ENCODE measurements at places on chromosomes 3 and 15. TPM values are rescaled to one million over a fixed set of nuclear protein-coding genes. Genes with fewer than 3 reads are reported as not detected.

GRCh38 chr3:177538750-177539730, 341.8 kb upstream of the TBL1XR1 start:
- DNase-seq, result peak; percentile 16

The MEGF11 gene
- 0.73 TPM for total RNA-seq

The ATP13A5 gene
- total RNA-seq, result not detected

DNA sequence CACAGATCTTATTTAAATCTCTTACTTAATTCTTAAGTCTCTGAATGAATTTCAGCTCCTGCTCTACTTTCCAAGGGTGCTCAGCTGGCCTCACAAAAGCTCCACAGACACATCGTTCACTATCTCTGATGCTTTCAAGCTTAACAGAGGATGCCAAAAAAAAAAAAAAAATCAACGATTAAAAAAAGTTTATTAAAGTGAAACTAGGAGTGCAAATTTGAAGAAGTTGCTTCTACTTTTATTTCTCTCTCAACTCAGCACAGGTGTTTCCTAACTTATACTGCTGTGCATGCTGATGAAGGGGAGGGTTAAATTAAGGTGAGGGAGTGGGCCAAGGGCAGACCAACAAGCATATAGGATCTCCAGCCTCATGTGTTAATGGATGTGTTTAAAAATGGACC, 157.2 kb downstream of the TIGIT start:
- DNase-seq, result no peak

DNA sequence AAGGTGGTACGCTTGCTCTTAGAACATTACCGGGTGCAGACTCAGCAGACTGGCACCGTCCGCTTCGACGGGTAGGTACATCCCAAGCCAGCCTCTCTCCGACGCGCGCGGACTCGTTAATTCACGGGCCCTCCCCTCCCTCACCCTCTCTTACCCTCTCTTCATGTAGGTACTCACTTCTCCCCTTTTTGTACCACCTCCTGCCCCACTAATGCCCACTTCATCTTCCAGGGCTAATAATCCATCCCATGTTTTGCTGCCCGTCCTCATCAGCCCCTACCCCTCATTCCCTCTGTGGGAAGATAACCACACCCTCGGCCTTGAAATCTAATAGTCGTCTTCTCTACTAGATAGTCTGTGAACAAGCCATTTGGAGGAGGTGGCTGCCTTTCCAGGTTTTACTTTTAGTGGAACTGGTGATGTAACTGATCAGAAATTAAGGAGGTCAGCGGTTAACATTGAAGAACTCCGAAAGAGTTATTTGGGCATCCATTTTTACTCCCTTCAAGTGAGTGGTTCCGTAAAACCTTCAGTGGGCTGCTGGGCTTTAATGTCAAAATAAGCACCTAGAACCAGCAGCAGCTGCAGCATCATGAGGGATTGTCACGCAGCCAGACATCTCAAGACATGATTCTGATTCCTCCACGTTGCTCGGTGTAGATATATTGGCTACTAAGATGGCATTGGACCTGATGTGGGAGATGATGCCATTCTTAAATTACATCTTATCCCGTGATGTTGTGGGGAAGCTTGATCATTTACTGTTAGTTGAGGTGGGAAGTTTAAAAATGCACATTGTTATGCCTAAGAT, 1.3 kb downstream of the FEM1B start:
- DNase-seq, result no peak

DNA sequence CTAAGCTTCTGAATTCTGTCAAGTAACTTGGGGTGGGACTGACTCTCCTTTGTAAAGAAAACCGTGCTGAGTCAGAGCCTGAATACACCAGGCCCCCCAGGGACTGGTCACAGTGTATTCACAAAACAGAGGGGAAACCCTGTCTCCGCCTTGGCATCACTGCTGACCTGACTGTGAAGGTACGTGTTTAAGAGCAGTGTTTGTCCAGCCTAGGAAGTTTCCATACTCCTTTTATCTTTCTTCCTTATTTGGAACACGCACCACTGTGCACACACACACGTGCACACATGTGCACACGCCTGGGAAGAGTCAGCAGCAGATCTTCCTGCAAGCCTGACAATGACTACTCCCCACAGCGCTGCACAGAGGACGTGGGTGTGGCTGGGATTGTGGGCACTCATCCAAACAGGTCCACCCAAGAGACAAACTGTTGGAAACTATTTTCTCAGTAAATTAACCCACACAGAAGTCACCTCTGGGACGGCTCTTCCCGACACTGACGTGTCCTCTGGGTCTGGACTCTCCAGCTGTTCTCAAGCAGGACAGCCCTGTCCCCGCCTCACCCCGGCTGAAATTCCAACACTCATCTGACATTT, 87.7 kb downstream of the ATP10A start:
- no peak for DNase-seq

DNA sequence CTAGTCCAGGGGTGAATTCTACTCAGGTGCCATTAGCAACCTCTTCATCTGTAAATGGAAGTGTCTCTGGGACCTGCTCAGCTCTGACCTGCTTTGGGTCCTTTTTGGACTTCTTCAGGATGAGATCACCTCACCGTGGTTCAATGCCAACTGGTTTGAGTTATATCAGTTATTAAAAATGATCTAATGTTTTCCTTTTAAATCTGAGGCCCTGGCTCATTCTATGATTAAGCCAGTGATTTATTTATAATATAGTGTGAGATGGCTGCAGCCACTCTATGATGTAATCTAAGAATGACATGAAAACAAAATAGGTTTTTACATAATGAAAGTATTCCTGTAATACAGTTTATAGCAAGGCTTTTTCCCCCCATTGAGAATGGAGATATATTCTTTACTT, 79.4 kb downstream of the LPP start:
- no peak for DNase-seq

The C2CD4A gene
- 0.05 TPM for total RNA-seq

The RAD51 gene
- 4.7 TPM for total RNA-seq

The GOLGA8H gene
- 0.23 TPM for total RNA-seq

The SLC2A2 gene
- not detected for total RNA-seq

GRCh38 chr3:69244039-69244438, 121.6 kb upstream of the LMOD3 start:
- no peak for DNase-seq

The NDUFB5 gene
- total RNA-seq, result 79.6 TPM

DNA sequence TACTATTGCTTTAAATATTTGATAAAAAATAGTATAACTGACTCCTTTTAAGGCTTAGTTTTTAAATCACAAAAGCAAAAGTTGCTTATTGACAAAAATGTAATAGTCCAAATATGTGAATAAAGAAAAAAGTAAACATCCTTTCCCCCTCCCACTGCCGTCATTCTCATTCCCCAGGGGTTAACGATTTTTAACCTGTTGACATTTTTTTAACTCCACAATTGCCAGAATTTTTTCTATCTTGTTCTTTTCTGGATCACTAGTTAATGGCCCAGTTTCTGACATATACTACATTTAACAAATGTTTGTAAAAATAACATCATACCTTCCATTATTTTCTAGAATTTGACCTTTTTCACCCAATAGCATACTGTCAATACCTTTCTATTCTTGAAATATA, 60.6 kb upstream of the TCF12 start:
- DNase-seq, result no peak

- no peak for DNase-seq
These were observed 7.4 kb downstream of the MESD start for GRCh38 chr15:80982205-80982604.

DNA sequence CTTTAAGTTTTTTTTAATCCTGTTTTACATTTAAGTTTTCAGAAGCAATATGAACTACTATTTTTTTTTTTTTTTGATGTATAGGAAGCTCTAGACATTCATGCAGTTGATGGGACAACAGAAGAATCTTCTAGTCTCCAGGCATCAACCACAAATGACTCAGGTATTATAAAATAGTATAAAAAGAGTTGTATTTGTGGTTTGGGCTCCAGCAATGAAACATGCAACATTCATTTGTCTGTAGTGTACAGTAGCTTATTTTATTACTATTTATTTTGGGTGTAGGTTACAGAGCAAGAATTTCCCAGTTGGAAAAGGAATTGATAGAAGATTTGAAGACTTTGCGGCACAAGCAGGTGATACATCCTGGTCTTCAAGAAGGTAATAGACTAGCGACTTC, 38.6 kb downstream of the MGA start:
- no peak for DNase-seq

- DNase-seq, result no peak
These were observed 391.4 kb upstream of the FRG2C start for GRCh38 chr3:75272691-75273090.

DNA sequence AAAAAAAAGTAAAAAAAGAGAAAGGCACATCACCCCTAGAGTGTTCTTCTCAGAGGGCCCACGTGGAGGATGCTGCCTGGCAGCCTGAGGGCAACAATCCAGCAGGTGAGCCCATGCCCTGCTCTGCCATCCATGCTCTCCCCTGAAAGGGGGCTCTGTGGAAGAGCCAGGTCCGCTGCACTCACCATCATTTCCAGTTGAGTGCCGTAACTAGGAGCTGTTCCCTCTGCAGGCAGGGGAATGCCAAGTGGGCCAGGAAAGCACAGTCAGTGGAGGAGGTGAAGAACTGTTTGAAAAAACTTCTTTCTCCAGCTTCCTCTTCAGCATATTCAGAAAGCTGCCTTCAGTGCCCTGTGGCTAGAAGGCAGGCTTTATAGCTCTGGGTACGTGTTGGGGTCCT, 84.1 kb downstream of the ABHD5 start:
- no peak for DNase-seq

DNA sequence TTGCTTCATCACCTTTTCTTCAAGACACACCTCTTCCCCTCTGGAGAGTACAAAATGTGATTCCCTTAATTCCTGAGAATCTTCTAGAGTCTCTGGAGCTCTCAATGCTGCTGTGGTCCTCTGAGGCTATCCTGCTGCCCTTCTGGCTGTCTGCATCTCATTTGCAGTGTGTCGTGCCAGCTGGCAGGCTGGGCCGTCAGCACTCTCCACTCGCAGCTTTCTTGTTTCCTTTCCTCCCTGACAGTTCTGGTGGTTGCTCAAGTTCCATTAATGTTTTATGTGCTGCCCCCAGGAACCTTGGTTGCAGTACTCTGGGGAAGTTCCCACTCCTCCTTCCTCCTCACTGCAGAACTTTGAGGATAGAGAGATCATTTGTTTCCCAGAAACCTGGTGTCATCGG, 210.8 kb upstream of the ROPN1 start:
- DNase-seq, result no peak

GRCh38 chr3:141253811-141254210, 22.2 kb downstream of the PXYLP1 start:
- no peak for DNase-seq

DNA sequence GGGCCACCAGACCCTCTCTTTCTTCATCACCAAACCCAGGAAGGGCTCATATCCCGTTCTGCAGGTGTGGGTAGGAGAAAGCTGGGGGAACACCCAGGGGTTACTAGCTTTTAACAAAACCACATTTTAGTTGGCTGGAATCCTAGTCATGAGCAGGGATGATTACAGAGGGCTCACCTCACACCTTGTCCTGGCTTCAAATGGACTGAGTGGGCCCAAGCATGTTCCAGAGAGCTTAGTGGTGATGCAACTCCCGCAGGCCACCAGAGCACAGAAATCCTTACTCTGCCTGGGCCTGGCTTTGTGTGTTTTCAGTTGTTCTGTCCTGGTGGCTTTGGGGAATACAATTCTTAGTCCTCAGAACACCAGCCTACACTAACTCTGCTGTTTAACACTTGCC, 56.8 kb upstream of the RYK start:
- DNase-seq, result no peak

GRCh38 chr3:126850370-126851085, 132.4 kb upstream of the PLXNA1 start:
- no peak for DNase-seq

DNA sequence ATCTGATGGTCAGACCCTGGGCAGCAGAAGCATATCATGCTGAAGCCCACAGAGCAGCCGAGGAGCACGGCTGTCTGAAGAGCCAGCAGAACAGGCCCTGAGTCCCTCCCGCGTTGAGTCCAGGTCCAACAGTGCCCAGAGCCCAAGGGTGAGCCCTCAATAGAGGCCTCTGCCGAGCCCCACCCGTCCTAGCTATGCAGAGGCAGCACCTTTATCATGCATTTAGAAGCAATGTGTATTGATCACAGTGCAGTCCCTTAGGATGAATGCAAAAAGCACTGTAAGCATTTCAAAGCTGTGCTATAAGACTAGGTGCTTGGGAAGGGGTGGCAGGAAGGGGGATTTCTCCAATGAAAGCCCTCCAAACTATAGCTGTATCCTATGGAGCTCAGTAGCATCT, 208.5 kb downstream of the GABRB3 start:
- DNase-seq, result no peak

- no peak for DNase-seq
These were observed 69.2 kb upstream of the TMC3 start for GRCh38 chr15:81443040-81443820.

The GOLGA6A gene
- not detected for total RNA-seq

- DNase-seq, result no peak
These were observed 243.5 kb upstream of the SLCO3A1 start for GRCh38 chr15:91609966-91610365.

GRCh38 chr3:156611870-156612494, 57.1 kb upstream of the SSR3 start:
- DNase-seq, result no peak

DNA sequence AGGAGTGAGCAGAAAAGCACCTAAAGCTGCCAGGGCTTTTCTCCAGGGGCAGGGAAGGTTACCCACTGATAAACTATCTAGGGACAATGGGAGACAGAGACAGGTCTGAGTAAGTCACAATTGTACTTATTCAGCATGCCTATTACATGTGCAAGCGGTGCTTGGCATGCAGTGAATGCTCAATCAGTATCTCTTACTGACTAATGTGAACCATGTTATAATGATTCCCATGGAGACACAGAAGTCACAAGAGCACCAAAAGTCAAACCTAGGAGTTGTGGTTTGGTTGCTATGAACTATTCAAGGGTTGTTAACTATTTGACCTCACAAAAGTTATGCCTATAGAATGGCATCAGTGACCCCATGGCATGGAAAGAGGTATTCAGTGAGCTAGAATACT, 50.0 kb upstream of the RASGRP1 start:
- DNase-seq, result no peak

DNA sequence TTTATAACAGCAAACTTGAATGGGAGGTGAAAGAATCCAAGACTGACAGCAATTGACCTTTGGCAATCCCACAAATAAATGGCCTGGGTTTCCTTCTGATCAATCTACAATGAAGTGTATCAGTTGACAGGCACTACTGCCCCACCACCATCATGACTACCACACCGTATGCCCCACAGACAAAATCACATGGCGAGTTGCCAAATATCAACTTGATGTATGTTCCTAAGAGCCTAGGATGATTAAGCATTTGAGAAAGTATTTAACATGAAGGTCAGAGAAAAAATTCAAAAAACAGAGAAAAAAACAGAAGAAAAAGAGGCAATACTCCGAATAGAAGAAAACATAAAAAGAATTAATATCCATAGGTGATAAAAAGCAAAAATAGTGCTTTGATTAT, 215.9 kb upstream of the STAC start:
- DNase-seq, result no peak

Data from glomerular endothelial cell (primary cell).